Stomach (tissue), 19 donors: ENCODE measurements at places on chromosomes 7 and 10. TPM values are rescaled to one million over a fixed set of nuclear protein-coding genes. Genes with fewer than 3 reads are reported as not detected.

C10orf90 gene
- not detected for total RNA-seq

GRCh38 chr10:74988832-74989561 is 122.5 kb upstream of the SAMD8 start:
- peak overlapping the region; percentile 16 for H3K27ac ChIP-seq
- peak; percentile 25 for DNase-seq
- H3K4me1 ChIP-seq = no peaks in the 10 kb centered on the region
- peaks cover 32% of the 10 kb centered on the region for H3K36me3 ChIP-seq
- H3K27me3 ChIP-seq = no peaks in the 10 kb centered on the region
- H3K4me3 ChIP-seq = no peak overlapping the region

LAMB1 gene
- 165 TPM for total RNA-seq

GRCh38 chr7:150381785-150382122 is 2.6 kb downstream of the ZNF775 start:
- H3K27ac ChIP-seq = peak overlapping the region; percentile 24
- no peak for DNase-seq
- peaks cover 77% of the 10 kb centered on the region for H3K4me1 ChIP-seq
- H3K36me3 ChIP-seq = peaks cover 6% of the 10 kb centered on the region
